ENCODE measurements at places on chromosomes 11 and 22.
A peak's percentile ranks its signal among the peaks of the same experiment; 100 is the strongest.

DNA sequence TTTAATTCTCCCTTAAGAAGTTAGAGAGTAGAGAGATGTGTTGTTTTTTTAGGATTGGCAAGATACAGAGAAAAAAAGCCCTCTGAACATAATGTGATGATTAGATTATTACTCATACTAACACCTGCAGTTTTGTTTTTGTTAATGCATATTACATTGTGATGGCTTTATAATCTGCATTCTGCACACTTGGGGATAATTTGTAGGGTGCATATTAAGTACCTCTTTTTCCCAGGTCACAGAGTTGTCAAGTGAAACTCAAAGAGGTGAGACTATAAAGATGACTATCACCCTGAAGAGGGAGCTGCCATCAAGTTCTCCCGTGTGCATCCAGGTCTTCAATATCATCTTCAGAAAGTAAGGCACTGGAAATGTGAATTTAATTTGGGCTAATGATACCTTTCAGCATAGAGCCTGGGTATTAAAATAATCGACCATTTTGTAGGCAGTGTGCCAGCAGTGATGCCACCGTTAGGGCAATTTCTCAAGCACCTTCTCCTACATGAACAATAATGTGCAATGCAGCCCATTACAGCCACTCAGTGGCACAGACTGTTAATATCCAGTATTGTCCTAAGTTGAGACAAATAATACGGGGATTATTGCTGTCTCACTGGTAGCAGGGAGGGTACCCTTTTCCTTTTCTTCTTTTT is 16.2 kb downstream of the PIWIL4 start:
- no peak for DNase-seq

- DNase-seq = no peak
These were observed 6.7 kb downstream of the GDPD5 start for GRCh38 chr11:75518771-75519653.

GRCh38 chr11:35526370-35526792 is 965 bp upstream of the PAMR1 start:
- DNase-seq = no peak

- peak; percentile 80 for DNase-seq
These were observed 2.3 kb downstream of the IRF7 start for GRCh38 chr11:613369-613968.

DNA sequence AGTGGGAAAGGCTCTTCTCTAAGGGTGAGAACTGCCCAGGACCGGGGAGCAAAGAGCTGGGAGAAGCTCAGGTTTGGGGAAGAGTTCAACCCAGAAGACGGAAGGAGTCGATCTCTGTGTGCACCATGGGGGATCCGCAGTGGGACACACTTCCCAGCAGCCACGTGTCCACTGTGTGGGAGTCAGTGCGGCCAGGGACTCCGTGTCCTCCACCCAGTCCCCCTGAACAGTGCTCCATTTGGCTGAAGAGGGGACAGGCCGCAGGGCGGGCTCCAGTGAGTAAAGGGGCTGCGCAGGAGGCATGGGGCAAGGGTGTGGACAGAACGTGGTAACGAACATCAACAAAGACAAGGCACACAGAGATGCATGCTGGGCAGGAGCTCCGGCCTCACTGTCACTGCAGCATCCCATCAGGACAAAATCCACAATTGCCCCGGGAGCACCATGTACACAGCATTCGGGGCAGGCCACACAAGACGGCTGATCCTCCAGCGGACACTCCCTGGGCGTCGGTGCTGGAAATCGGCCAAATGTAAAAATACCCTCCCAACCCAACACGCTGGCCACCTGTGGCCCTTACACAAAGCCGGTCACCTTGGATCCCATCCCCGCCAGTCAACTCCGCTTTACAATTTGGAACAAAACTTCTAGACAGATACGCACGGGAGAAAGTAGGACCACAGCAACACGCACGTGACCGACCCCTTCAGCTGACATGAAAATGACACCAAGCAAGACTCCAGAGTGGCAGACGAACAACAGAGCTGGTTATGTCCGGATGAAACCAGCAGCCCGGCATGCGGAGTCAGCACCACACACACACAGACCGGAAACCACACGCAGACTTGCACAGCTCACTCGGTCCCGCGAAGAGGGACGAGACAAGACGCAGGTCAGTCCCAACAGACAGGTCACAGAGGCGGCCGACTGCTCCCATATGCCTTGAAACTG is 366.8 kb downstream of the SHANK2 start:
- no peak for DNase-seq

All from T-helper 1 cell (primary cell).